ENCODE measurements at places on chromosomes 1 and 21.
A peak's percentile ranks its signal among the peaks of the same experiment; 100 is the strongest.

- no peak for DNase-seq
These were observed 10.6 kb upstream of the KCND3 start for GRCh38 chr1:112000048-112000447.

GRCh38 chr1:208177656-208178055 lies 66.5 kb downstream of the PLXNA2 start:
- no peak for DNase-seq

DNA sequence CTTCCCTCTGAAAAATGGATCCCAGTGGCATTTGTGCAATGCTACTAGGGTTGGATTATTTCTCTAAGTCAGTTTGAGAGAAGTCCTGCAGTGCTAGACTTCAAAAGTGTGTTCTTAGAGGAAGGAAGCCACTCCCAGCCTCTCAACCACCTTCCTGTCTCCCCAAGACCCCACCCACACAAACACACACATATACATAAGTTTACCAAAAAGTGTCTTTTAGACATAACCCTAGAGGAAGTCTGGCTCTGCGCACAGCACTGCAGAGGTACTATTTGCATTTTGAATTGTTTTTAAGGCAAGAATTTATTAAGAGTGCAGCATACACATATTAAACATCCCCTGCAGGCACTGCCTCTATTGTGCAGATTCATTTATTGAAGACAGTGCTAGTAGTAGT lies 127.3 kb downstream of the HHIPL2 start:
- DNase-seq = no peak

DNA sequence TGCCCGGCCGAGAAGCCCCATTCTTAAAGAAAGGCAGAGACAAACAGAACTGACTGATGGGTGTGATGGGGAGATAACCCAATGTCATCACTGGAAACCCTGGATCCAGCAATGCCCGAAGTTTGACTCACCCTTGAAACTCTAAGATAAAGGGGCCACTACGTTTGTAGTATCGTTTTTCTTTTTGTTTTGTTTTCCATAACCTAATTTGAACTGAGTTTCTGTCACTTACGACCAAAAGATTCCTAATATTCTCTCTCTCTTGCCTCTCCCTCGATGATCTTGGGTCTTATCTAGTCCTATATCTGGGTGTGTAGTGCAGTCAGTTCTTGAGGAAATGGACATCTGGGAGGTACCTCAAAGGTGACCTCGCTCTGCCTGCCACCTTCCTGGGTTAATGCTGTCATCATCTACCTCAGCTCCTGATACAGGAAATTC lies 57.8 kb upstream of the ID3 start:
- DNase-seq = no peak

DNA sequence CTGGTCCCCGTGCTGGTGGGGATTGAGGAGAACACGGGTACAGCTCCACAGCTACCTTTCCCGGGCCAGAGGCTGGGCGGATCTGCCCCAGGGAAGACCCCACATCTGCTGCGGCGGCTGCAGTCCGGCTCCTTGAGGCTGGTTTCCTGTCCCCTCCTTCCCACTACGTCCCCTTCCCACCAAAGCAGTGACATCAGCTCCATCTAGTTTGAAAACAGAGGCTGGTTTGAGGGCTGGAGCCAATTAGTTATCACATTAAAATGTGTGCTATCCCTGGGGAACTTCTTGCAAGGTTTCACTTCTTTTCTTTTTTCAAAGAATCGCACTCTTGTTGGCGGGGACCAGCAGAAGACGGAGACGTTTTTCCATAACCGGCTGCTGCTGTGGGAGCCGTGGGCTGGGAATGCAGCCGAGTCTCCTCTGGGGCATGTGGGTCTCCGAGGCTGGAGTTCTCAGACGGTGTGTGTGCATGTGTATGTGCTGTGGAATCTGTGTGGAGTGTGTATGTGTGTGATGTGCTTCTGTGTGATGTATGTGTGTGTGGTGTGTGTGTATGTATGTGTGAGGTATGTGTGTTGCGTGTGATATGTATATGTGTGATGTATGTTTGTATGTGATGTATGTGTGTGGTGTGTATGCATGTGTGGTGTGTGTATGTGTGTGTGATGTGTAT lies 8.9 kb upstream of the PCBP3 start:
- peak; percentile 19 for DNase-seq
